NCI-H226 (cell line): ENCODE measurements at places on chromosomes 4 and X.
A peak's percentile ranks its signal among the peaks of the same experiment; 100 is the strongest.

GRCh38 chr4:168437192-168437943 lies 42.9 kb downstream of the DDX60L start:
- DNase-seq, result no peak

- DNase-seq, result no peak
These were observed 15.2 kb upstream of the UVSSA start for GRCh38 chr4:1331591-1332353.

DNA sequence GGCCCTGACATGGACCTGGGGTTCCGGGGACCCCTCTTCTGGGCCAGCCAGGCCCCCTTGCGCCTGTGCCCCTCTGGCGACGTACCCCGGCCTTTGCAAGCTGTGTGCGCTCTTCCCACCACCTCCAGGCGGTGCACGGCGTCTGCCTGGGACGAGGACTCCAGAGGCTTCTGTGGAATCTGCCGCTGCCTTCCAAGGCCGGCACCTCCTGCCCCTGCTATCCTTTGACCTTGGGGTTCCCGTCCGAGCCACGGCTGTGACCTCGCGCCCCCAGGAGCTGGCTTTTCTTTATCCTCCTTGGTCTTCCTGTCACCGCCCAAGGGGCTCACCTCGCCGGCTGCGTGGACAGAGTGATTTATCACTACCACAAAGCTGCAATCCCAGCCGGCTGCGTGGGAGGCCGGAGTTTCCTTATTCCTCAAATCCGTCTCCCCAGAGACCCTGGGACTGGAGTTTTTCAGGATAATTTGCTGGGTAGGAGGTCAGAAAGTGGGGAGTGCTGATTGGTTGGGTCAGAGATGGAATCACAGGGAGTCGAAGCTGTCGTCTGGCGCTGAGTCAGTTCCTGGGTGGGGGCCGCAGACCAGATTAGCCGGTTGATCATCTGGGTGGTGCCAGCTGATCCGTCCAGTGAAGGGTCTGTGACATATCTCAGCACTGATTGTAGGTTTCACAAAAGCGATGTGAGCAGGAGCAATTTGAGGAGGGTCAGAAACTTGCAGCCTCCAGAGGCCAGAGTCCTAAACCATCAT lies 19.8 kb upstream of the PLCXD1 start:
- peak; percentile 9 for DNase-seq

DNA sequence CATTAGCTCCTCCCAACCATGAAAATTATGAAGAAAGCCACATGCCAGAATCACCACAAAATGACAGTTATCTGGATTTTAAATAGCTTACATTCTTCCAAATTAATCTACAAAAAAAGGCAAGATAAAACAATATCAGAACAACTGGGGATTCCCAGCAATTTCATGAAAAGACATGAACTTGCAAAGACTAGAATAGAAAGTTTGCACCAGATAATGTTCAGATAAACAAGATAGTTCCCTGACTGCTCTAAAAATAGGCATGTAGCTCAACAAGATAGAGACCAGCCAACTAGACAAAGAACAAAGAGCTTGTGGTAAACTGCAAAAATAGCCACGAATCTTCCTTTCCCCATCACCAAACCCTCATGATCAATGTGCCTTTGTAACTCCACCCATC lies 30.3 kb upstream of the DDX53 start:
- no peak for DNase-seq

- no peak for DNase-seq
These were observed 680.0 kb downstream of the TRIML1 start for GRCh38 chr4:188819233-188819632.

DNA sequence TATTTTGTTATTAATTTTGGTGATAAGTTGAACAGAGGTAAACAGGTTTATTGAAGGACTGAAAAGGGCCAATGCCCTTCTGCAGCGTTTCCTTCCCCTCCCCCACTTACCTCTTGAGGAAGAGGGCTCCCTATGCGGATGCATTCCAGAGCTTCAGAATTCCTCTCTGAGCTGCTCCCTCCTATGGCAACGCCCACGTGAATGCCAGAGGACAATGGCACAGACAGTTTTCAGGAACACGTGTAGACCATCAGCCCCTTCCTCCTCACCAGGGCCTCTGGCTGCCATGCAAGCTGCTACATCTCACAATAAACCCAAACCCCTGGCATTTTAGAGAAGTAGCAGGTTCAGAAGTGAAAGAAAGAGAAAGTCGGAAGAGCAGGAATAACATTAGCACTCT lies 127.9 kb downstream of the CHRDL1 start:
- no peak for DNase-seq

DNA sequence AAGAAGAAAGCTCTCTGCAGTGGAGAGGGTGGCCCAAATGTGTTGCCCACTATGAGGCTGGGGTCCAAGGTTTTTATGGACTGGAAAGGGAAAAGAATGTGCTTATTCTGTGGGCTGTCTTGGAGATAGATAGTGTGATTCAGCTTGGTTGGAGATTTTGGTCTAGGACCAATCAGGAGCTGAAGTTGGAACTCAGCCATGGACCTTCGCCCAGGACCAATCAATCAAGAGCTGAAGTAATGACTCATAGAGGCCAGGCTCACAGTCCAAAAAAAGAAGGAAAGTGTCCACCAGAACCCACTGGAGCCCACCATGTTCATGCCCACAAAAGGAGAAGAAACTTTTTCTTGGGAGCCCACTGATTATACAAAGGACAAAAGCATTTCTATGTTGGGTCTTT lies 369.5 kb downstream of the UBE2NL start:
- DNase-seq, result no peak

- no peak for DNase-seq
These were observed 149.8 kb downstream of the GBA3 start for GRCh38 chr4:22842360-22843018.

DNA sequence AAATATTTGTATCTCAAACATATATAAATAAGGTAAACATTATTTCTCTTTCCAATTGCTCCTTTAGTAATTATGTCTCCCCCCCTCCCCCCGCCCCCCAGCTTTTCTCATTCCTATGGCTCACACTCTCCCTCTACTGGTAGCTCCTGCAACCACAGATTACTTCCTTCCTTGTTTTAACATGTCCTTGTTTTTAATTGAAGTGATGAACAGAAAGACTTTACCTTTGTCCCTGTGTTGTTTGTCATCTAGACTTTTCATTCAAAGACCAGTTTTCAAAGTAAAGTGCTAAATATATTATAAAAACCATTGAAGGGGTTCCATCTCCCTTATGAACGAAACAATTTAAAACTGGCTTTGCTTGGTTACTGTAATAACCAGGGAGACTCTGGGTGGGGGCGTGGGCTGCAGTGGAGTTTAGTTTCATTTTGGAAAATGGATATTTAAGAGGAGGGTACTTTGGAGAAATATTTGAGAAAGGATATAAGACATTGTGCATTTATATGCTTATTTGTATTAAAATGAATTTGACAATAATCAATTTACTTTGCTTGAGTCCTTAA lies 352.9 kb downstream of the RAPGEF2 start:
- no peak for DNase-seq

DNA sequence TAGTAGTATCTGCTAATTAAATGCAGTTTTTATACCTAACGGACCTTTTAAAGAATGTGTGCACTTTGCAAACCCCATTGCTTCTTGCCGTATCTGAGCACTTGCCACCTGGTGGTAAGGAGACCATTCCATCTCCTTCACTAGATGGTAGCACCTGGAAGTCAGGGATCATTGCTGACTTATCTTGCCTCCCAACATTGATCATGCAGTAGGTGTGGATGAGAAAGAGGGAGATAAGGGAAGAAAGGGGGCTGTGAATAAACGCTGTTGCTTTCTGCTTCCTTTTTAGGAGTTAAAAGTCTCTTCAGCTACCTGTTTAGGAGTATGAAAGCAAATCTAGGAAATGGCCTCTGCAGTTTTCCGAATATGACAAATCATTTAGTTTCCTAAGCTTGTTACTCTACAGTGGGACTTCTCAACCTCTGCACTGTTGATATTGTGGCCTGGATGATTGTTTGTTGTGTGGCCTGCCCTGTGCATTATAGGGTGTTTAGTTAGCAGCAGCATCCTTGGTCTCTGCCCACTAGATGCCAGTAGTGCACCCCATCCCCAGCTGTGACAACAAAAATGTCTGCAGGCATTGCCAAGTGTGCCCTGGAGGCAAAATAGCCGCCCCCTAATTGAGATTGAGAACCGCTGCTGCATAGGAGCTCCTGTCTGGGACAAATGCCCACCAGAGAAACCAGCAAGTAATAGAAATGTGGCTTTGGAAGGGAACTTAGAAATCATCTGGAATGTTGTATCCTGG lies 38.8 kb downstream of the GAB1 start:
- DNase-seq, result no peak

DNA sequence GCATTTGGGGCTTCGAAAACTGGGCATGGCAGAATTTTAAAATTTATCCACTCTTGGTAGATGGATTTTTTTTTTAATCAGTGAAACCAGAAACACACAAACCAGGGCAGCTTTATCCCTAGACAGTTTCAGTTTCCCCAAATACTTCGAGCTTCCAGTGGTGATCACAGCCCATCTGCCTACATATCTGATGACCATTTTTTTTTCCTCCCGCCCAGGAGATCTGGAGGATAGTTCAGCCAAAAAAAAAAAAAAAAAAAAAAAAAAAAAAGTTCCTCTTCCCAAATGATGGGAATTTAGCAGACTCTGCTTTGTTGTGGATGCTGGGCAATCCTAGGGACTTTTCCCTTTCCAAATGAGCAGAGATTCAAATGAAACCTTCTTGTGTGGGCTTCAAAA lies 1.0 kb upstream of the TBC1D9 start:
- no peak for DNase-seq

DNA sequence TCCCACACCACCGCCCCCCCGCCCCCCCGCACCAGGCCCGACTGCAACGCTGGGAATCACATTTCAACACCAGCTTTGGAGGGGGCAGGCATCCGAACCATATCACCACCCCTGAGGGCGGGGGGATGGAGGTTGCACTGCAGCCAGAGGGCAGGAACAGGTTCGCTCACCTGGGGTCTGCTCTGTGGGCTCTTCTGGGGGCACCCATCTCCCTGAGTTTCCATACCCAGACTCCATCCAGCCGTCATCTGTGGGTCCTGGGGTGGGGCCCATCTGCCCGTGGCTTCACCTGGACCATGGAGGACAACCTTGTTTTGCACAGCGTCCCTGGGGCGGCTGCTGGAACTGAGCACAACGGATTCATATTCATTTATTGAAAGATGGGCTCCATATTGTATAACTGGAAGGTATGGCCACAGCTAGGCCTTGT lies 6.9 kb downstream of the PSAPL1 start:
- DNase-seq, result no peak

DNA sequence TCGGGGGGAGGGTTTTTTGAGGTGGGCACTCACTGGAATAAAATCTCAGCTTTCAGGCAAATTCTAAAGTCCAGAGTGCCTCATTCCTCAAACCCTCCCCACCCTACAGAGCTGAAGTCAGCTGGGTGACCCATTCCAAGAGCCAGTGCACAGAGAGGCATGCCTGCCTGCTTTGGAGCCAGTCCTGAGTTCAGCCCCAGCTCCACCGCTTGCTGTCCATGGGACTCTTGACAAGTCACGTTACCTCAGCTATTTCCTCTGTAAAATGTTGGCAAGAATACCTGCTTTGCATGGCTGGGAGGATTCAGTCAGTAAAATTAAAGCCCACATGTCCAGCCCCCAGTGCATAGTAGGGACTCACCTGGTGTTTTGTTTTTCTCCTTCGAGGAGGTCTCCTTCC lies 125.9 kb upstream of the PJA1 start:
- DNase-seq, result no peak

- DNase-seq, result peak; percentile 36
These were observed 49.4 kb downstream of the RPS6KA3 start for GRCh38 chrX:20217271-20217670.

GRCh38 chrX:68807818-68808217 lies 21.0 kb upstream of the EFNB1 start:
- DNase-seq, result no peak

GRCh38 chr4:29578329-29578728 lies 1141.8 kb upstream of the PCDH7 start:
- no peak for DNase-seq

GRCh38 chr4:153450544-153450917 lies 15.6 kb upstream of the TMEM131L start:
- DNase-seq, result no peak

- peak; percentile 36 for DNase-seq
These were observed 49.5 kb downstream of the STX18 start for GRCh38 chr4:4492161-4492847.

GRCh38 chr4:879729-880077 lies 52.4 kb downstream of the GAK start:
- peak; percentile 73 for DNase-seq
